Stimulated activated CD4-positive, alpha-beta T cell treated with anti-CD3 and anti-CD28 coated beads, TNF-alpha, amount 100 ng/mL, for 1 hour (primary cell): ENCODE measurements at places on chromosomes 13 and 19.

- DNase-seq, result no peak
Observed at GRCh38 chr19:49718511-49718910, 27.6 kb downstream of the CPT1C start.

GRCh38 chr19:14070268-14071050, 2.1 kb upstream of the MISP3 start:
- no peak for DNase-seq

DNA sequence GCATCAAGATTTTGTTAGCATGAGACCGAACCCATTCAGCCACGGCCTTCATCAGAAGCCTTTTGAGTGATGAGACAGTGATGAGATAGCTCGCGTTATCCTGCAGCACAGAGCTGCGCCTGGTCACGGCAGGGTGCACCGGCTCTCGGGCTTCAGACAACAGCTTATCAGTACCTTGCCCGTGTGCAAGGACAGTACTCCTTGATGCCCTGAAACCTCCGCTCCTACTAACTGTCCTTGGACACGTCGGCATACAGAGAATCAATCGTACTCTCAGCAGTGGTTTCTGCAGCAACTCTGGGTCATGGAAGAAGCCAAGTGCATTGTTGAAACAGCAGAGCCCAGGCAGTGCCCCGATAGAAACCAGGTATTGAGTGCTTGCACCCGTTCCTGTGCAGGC, 40.7 kb downstream of the IRS2 start:
- DNase-seq, result no peak

- no peak for DNase-seq
Observed at GRCh38 chr19:13812544-13812943, 17.3 kb downstream of the ZSWIM4 start.

GRCh38 chr13:113620036-113620796, 35.7 kb downstream of the TFDP1 start:
- no peak for DNase-seq

- no peak for DNase-seq
Observed at GRCh38 chr13:94712812-94713560, 641 bp upstream of the SOX21 start.

GRCh38 chr19:20863176-20863575, 59.9 kb upstream of the ZNF85 start:
- DNase-seq, result no peak

DNA sequence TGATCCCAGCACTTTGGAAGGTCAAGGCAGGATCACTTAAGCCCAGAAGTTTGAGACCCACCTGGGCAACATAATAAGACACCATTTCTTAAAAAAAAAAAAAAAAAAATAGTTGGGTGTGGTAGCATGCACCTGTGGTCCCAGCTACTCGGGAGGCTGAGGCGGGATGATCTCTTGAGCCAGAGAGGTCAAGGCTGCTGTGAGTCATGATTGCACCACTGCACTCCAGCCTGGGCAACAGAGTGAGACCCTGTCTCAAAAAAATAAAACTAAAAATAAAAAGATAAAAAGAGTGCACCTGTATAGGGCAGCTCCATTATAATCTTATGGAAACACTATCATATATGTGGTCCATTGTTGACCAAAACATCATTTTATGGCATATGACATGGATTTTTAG, 25.5 kb upstream of the STARD13 start:
- DNase-seq, result no peak

- DNase-seq, result no peak
Observed at GRCh38 chr19:8618751-8619150, 8.2 kb upstream of the ADAMTS10 start.

DNA sequence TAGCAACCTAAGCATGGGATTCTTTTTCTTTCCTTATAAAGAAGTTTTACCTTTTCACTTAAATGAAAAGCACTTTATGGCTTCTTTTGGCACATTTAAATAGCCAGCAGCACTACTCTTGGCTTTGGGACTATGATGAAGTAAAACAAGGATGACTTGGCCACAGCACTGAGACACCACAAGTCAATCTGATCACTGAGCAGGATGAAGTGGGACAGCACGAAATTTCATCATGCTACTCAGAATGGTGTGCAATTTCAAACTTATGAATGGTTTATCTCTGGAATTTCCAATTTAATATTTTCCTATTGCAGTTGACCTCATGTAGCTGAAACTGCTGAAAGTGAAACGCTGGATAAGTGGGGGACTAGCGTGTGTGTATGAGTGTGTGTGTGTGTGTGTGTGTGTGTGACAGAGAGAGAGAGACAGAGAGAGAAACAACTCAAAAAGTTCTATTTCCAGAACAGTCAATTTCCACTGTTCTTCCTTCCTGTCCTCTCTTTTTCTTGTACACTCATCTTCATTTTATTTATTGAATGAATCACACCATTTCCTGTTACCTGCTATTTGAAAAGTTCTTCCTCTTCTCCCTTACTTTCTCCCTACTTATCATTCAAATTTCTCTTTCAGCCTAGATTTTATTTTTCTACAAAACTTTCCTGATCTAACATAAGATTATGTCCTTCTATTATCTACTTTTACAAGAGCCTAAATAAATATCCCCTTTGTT, 414.2 kb upstream of the MIR17HG start:
- no peak for DNase-seq

GRCh38 chr19:31185261-31185660, 164.0 kb downstream of the TSHZ3 start:
- no peak for DNase-seq

DNA sequence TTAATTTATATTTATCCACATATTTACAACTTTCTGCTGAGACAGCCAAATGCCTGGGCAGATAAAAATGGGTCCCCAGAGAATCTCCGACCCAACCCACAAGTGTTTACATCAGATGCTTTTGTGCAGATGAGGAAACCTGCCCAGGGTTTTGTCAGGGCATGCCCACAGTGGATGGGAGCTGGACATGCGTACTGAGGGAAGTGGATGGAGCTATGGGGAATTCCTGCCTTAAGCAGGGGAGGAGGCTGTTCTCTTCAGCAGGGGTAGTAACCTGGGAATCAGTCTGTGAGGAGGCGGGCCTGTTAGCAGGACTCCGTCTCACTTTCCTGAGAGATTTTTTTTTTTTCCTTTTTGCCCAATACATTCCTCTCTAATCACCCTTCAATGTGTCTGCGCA, 122.9 kb downstream of the RFC3 start:
- DNase-seq, result no peak

- no peak for DNase-seq
Observed at GRCh38 chr19:32318884-32319520, 26.4 kb upstream of the ZNF507 start.

DNA sequence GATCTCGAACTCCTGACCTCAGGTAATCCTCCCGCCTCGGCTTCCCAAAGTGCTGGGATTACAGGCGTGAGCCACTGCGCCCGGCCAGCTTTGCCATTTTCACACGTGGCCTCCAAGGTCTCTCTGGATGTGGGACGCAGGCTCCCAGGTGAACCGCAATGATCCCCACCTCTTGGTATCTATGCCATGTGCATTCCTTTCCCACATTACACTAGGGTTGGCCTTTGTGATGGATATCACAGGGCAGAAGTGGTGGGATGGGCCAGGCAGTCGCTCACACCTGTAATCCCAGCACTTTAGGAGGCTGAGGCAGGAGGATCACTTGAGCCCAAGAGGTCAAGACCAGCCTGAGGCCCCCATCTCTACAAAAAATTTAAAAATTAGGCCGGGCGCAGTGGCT, 22.4 kb downstream of the FGF21 start:
- DNase-seq, result no peak

DNA sequence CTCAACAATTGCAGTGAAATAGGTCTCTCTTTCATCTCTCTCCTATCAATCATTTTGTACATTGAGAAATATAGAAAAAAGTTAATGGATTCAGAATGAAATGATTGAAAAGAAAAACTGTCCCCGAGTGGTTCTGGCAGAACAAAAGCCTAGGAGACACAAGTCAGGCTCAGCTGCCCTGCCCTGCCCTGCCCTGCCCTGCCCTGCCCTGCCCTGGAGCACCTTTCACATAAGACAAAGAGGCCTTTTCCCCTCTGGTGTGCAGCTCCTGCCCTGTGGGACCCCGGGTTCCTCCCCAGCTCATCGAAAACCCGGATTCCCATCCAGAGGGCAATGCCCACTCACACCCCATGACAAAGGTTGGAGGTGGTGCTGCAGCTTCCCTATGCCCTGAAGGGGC, 94.7 kb downstream of the TEX26 start:
- DNase-seq, result no peak

DNA sequence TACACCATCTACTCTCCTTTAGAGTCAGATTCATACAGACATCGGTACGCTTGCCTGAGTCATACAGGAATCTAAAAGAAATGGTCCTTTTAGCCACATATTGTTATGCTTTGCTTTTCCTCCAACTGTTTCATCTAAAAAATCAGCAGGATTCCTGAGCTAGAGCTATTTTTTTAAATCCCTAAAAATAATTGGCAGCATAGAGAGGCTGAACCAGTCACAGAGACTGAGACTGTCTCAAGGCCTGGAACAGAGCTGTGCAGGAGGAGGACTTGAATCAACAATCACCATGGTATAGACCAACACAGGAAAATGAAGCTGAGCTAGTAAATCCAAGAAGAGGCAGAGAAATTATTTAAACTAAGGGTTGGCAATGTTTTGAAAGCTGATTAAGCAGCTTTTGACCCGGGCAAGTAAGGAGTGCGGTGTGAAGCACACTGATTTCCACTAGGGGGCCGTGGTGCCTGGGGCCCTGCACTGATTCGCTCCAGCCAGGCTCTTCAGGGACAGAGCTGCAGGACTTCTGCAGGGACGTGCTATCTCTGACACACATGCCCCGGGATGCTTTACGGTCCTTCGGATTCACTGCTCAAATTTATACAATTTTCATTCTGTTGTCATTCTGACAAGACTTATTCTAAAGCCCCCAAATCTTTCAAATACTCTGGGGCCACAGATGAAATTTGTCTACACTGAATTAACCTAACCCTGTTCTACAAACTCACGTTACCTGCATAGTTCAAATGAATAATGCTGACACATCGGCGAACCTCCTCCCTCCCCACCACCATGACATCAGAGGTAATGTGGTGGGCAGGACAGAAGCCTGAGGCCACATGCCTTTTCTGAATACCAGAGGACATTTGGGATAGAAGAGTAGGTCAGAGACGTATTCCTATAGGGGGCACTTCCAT, 87.6 kb upstream of the SLC15A1 start:
- DNase-seq, result no peak

- peak; percentile 53 for DNase-seq
Observed at GRCh38 chr19:16771618-16772017, 52.0 kb downstream of the NWD1 start.

DNA sequence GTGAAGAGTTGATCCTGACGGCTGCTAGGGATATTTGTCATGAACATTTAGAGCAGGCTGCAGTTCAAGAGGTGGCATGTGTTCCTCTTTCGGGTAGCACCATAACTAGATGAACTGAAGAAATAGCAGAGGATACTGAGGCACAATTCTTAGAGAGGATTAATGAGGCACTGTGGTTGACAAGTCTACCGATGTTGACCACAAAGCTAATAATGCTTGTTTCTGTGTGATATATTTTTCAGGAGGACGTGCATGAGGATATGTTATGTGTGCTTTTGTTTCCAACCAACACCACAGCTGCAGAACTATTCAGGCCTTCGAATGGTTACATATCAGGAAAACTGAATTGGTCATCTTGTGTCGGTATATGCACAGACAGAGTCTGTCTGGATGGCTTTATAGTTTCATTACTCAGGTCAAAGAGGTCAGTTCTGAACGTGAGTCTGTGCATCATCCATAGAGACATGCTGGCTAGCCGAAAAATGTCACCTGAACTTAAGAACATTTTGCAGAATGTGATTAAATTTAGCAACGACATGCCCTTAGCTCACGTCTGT, 210.1 kb upstream of the IRS2 start:
- no peak for DNase-seq

GRCh38 chr19:42095814-42096230, 19.9 kb downstream of the ZNF574 start:
- DNase-seq, result no peak

- no peak for DNase-seq
Observed at GRCh38 chr13:27455331-27455855, 5.0 kb upstream of the MTIF3 start.

DNA sequence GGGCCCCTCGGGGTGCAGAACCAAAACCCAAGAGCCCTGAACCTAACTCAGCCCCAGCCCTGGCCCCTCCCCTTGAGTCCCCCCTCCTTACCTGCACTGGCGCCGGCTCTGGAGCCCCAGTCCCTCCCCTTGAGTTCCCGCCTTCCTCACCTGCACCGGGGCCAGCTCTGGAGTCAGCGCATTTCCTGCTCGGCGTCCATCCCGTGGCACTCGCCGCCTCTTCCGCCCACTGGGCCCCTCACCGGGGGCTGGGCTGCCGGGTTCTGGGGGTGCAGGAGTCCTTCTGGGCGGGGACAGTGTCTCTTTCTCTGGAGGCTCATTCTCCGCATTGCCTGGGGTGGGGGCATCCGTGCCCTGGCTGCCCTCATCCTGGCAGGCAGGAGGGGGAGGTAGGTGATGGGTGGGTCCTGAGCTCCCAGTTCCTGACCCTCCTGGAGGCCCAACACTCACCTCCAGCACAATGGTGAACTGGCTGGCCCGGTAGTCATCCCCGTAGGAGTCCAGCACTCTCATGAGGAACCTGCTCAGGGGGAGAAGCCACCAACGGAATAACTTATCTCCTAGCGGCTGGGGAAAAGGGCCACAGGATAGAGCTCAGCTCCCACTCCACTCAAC, 5.3 kb downstream of the NDUFA3 start:
- DNase-seq, result no peak

DNA sequence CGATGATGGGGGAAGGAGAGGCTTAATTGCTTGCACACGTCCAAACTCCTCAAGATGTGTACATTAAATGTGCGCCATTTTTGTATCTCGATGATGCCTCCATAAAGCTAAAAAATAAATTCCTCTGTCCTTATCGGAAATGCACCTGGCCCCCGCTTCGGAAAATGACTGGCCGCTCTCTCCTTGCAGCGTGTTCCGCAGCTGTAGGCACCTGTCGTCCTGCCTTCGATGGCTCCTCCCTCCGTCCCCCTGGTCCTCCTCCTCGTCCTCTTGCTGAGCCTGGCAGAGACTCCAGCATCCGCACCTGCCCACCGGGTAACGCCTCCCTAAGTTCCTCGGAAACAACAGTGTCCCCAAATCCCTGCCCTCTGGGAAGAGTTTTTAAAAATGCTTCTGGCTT, 1.1 kb downstream of the GALP start:
- DNase-seq, result no peak
